CD4-positive, alpha-beta T cell treated with Interleukin-12 subunit alpha and Interleukin-12 subunit beta, for 1 hour (primary cell): ENCODE measurements at places on chromosomes 16 and 17.
A peak's percentile ranks its signal among the peaks of the same experiment; 100 is the strongest.

DNA sequence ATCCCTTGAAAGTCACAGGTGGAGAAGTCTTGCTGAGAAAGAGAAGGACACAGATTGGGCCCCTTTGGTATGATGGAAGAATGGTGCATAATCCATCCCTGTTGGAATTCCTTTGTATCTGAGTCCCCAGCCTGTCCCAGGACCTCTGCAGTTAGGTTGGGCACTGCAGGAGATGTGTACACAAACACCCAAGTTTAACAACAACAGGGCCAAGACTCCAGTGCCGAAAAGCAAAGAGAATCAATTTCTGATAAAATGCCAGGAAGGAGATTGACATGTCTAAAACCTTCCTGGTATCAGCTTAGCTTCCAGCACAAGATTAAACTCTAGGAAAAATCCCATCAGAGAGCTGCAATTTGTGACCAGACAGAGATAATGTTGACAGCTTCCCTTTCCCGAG is 32.9 kb downstream of the KATNIP start:
- DNase-seq: no peak

- DNase-seq: no peak
Observed at GRCh38 chr17:29042679-29043538, at the start of gene PIPOX. TSS of gene PIPOX (plus strand) at chr17:29043141. CDS start at chr17:29043226, 85 bp downstream.

- no peak for DNase-seq
Observed at GRCh38 chr17:4170639-4171280, 27.8 kb downstream of the CYB5D2 start.

DNA sequence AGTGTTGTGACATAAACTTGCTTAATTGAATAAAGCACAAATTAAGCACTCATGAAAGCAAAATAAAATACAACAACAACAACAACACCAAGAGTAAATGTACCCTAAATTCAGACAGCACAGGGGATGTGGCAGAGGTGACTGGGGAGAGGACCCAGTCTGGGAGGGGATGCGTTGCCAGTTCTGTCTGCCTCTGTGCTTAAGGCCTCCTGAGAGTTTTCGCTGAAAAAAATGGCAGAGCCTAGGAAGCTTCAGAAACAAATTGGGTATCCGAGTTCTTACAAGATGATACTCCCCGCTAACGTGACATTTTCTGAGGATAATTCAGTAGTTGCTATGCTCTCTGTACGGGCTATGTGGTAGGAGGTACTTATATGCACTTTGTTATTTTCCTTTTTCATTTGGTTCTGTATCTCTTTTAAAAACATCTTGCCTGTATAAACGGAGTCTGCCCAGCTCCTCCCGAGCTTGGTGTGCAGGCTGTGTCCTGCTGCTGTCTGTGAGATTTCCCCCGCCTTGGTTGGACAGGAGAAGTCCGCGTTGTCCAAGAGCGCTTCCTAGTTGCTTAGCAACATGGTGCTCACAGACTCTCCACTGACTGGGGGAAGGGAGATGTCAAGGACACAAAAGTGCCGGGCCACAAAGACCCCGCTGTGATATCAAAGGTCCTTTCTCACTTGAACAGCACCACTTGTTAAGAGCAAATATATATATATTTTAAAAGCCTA is 134.2 kb upstream of the CPHXL start:
- no peak for DNase-seq

DNA sequence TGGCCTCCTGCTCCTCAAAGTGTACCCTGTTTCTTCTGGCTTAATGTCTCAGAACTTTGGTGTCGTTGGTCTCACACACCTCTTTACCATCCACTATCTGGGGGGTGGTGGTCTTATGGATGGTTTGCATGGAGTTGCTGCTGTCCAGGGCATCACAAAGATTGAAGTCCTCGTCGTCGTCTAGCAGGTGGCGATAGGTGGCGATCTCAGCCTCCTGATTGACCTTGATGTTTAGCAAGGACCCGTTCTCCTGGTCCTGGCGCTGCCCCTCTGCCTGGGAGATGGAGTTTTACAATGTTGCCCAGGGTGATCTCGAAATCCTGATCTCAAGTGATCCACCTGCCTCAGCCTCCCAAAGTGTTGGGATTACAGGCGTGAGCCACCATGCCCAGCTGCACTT is 31.1 kb upstream of the HELZ start:
- no peak for DNase-seq

DNA sequence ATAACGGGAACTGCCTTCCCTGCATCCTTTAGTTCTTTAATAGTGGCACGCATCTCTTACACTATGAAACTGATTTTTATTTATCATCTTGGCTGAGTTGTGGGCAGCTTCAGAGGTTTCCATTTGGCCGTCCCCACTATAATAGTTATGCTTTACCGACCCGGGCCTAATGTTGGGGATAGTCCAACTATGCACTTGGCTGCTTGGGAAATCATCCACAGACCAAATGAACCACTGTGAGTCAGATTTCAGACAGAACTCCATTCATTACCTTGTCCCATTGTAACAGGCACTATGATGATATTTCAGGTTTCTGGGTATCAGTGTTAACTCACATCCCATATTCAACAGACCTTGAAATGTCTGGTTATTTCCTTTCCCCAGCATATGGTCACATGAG is 6.1 kb upstream of the SLFN5 start:
- DNase-seq: no peak

GRCh38 chr17:78933959-78934568 is 8.9 kb upstream of the TIMP2 start:
- no peak for DNase-seq

DNA sequence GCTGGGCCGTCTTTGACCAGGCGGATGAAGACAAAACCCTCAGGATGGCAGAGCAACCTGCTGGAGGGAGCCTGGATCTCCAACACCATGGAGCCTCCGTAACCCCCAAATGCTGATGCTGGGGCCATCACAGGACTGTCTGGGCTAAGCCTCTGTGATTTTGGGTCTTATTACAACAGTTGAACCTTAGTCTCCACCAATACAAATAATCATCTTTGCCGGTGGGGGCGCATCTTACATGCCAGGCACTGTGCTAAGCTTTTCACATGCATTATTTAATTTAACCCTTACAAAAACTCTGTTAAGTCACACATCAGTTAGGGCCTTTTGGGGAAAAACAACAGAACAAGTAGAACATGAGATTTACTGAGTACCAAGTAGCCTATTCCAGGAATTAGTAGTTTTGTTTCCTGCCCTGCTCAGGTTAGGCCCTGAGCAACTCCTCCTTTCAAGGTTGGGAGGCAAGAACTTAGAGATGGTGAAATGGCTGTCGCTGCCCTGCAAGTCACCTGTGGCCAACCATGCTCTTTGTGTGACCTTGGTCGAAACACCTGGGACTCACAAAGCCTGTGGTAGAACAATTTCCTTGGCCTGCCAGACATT is 8.9 kb upstream of the ITGAM start:
- no peak for DNase-seq

GRCh38 chr16:89150090-89150835 is 21.3 kb upstream of the CDH15 start:
- no peak for DNase-seq

- peak; percentile 52 for DNase-seq
Observed at GRCh38 chr16:71542377-71542776, 16.2 kb downstream of the CHST4 start.

DNA sequence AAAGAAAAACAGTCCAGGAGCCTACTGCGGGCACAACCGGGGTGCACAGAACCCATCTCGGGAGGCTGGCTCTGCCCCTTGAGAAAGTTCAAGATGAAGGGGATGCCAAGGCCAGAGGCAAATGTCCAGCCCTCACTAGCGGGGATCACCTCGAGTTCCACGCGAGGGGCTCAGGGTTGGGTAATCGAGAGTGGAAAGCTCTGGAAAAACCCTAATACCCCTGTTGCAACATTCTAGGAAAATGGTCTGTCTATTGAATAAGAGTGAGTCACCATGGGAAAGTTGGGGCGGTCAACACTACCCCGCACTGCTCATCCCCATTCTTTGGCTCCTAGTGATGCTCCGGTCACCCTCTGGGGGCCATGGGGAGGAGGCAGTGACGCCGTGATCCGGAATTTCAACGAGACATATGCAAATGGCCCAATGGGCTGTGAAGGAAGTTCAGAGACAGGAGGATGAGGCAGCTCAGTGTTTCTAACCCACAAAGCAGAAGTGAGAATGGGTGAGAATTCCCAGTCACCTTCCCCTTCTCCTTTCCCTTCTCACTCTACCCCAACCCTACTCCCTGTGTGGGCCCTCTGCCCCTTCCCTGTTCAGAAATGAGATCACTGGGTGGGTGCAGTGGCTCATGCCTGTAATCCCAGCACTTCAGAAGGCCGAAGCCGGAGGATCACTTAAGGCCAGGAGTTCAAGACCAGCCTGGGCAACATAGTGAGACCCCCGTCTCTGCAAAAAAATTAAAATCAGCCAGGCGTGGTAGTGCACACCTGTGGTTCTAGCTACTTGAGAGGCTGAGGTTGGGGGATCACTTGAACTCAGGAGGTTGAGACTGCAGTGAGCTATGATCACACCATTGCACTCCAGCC is 22.4 kb downstream of the SOCS3 start:
- no peak for DNase-seq

DNA sequence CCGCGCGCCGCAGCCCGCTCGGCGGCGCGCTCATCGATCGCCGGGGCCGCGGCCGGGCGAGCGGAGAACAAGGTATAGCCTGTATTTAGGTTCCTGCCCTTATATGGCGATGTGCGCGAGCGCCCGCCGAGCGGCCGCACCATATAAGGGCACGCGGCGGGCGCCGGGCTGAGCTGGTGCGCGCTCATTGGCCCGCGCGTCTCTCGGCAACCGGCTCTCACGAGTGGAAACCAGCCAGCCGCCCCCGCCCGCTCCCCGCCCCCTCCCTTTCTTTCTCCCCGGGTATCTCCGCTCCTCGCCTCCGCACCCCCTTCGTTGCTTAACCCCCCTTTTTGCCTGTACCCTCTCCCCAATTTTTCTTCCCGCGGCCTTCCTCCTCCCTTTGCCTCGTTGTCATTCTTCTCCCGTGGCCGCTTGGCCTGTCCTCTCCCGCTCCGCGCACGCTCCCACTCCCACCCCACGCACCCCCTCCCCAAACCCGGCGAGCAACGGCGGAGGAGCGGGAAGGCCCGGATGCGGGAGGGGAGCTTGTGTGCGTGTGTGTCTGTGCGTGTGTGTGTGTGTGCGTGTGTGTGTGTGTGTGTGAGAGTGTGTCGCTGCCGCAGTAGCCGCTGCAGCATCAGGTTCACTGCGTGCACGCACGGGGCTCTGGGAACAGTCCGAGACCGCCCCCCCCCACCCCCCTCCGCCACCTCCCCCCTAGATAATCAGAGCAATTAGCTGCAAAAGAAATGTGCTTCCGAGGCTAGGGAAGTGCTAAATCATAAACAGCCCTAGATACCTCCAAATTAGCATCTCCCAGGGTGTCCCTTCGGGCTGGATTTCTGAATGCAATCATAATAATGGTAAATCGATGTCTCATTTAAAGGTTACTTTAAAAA is 13.5 kb upstream of the CBX8 start:
- peak; percentile 86 for DNase-seq

- no peak for DNase-seq
Observed at GRCh38 chr16:83717308-83717707, 90.5 kb upstream of the HSBP1 start.
